Keratinocyte (primary cell): ENCODE measurements at places on chromosomes 7 and 10. TPM values are rescaled to one million over a fixed set of nuclear protein-coding genes. Genes with fewer than 3 reads are reported as not detected.

- no peak for DNase-seq
These were observed 97.4 kb downstream of the ZPBP start for GRCh38 chr7:49995681-49996080.

- DNase-seq, result no peak
These were observed 42.3 kb downstream of the JMJD1C start for GRCh38 chr10:63423494-63423893.

DNA sequence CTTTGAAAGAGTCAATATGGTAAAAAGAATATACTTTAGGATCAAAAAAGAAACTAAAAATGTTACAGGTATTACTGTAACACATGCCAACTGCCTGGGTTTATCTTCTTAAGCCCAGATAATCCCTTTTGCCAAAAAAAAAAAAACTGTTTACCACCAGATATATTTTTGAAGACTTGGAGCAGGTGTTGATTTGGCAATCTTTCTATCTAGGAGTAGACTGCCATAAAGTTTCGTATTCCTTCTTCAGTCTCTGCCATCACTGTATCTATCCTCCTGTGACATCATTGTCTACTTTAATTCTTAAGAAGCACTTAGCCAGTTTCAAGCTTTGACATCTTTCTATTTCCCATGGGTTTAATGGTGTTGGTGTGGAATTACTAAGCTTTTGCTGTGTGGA lies 161.0 kb downstream of the ST7 start:
- no peak for DNase-seq

GRCh38 chr7:9091282-9091681 lies 657.9 kb downstream of the NXPH1 start:
- no peak for DNase-seq

DNA sequence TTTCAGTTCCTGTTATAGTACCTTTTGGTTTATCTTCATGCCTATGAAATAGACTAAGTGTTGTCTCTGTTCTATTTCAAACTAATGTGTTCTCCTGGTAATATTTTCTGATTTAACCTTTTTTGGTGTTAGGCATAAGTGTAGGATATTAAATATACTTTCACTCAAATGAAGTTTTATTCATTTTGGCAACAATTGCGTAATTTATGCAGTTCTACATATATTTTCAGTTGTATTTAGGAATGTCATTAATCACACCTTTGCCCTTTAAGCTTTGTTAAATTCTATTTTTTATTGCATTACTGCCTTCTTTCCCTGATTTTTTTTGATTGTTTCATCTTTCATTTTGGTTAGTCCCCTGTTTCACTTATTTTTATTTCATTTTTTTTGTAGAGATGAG lies 47.3 kb downstream of the RSBN1L start:
- DNase-seq, result no peak

The ADGRA1 gene
- polyA plus RNA-seq, result not detected in 3 replicates

The SLC29A3 gene
- polyA plus RNA-seq, result 0.29 to 0.76 TPM (median 0.52 TPM) in 3 replicates

The GNGT1 gene
- not detected in 3 replicates for polyA plus RNA-seq

The EEF1AKMT2 gene
- polyA plus RNA-seq, result 10.5 to 19.1 TPM (median 12.3 TPM) in 3 replicates

The ATRNL1 gene
- 0.06 to 0.07 TPM in 2 of 3 replicates, not detected in the other for polyA plus RNA-seq

The PLA2G12B gene
- polyA plus RNA-seq, result not detected in 3 replicates
